ENCODE measurements at places on chromosomes 12 and 14.

DNA sequence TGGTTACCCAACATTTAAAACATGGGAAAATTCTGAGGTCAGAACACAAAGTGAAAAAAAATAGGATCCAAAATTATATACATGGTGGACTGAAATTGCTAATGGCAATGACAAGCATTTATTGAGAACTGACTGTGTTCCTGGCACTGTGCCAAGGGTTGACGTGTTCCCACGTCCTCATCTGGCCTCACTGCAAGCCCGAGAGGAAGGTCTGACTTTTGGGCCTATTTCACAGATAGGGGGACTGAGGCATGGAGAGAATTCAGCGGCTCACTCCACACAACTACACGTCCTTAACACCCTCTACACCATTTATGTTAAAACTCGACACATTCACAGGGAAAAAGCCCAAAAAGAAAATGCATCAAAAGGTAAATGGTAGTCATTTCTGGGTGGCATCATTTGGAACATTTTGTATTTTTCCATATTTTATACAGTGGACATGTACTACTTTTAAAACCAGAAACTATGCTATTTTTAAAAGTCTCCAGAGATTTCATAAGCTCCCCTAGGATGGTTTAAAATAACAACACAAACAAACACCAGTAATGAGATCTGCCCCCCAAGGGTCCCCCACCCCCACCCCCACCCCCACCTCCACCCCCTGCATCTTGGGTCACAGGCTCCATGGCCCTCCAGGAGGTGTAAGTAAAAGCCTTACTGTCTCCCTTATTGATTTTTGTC lies 27.7 kb downstream of the CLMN start:
- peak; percentile 88 for DNase-seq

DNA sequence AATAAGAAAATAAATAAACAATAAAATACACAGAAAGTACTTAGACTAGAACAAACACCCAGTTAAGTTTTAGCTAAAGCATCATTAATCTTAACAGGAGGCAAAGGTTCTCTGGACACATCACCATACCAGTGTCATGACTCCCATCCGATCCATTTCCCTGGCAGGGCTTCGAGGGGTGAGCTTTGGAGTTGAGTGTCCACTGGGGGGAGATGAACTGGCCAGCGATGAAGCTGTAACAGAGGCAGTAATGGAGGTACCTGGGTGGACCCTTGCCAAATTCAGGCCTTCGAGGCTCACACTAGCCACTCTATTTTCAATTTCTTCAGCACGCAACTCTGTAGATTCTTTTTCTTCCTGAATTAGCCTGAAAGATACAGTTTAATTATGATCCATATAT lies 269.5 kb downstream of the ACSS3 start:
- no peak for DNase-seq

DNA sequence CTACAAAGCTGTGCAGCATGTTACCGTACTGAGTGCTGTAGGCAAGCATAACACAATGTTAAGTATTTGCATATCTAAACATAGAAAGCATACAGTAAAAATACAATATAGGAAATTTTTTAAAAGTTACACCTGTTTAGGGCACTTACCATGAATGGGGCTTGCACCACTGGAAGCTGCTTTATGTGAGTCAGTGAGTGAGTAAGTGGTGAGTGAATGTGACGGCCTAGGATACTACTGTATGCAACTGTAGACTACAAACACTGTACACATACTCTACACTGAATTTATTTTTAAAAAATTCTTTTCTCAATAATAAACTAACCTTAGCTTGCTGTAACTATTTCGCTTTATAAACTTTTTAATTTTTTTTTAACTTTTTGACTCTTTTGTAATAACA lies 82.1 kb upstream of the FSCB start:
- DNase-seq = no peak

DNA sequence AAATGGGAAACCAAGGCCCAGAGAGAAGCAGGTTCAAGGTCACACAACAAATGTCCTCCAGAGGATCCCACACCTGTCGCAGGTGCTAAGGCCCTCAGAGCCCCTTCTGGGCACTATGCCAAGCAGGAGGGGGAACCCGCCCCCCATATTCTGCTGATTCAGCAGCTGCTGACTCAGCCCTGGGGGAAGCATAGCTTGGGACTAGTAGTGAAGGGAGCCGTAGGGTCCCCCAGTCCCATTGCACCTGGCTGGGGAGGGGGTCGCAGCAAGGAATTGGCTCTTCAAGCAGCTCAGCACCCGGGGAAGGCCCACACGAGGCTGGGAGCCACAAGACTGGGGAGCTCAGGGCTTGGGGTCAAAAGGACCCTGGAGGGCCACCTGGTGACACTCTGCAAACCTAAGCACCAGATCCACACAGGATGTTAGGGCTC lies 1.0 kb downstream of the RASAL1 start:
- DNase-seq = no peak

- no peak for DNase-seq
Observed at GRCh38 chr12:99232324-99232723, 415.2 kb upstream of the GARIN6 start.

- DNase-seq = no peak
Observed at GRCh38 chr12:91877456-91878235, 268.0 kb downstream of the BTG1 start.

GRCh38 chr12:82730953-82731459 lies 44.3 kb downstream of the TMTC2 start:
- DNase-seq = no peak

- no peak for DNase-seq
Observed at GRCh38 chr14:68111853-68112270, 292.3 kb downstream of the RAD51B start.

GRCh38 chr14:67473290-67474082 lies 15.0 kb downstream of the TMEM229B start:
- DNase-seq = no peak

GRCh38 chr12:40183715-40184114 lies 41.1 kb upstream of the LRRK2 start:
- no peak for DNase-seq

DNA sequence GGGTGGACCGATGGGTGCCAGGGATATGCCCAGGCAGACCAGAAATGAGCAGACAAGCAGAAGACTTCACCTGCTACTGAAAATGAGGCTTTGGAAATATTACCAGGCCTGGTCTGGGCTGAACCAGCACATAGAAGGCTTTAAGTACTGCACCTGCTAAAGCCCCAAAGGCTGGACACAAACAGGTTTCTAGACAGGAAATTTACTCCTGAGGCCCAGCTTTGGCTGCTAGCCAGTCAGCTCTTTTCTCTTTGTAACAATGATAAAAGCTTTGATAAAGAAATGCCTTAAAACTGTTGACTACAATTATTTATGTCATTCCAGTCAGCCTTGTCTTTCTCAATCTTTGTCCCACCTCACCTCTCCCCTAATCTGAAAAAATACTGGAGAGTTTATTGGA lies 228.9 kb upstream of the EGLN3 start:
- no peak for DNase-seq

- no peak for DNase-seq
Observed at GRCh38 chr12:84165998-84166571, 746.5 kb downstream of the SLC6A15 start.

DNA sequence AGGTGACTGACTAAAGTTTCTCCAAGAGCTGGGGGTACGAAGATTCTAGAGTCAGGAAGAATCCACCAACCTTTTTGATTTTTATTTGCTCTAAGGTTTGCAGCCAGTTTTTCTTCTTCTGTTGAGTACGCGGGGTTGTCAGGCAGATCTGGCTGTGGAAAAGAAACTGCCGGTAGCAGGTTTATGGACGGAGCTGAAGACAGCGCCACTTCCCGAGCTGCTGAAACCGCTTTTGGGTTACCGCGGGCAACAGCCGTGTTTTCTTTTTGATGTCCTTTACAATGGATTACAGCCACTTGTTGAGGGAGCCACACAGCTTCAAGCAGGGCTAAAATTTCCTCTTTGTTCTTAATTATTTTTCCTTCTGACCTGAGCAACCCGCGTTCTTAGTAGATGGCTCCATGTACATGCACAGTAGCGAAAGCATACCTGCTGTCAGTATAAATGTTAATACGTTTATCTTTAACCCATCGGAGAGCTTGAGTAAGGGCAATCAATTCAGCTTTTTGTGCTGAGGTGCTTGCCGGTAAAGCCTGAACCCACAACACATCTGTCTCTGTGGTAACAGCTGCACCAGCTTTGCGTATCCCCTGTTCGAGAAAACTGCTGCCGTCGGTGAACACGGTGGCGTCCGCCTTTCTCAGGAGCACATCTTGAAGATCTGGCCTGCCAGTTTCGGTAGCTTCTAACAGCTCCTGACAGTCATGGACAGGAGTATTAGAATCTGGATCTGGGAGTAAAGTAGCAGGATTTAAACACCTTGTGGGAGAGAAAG lies 674.3 kb downstream of the TMEM121 start:
- DNase-seq = no peak

GRCh38 chr14:37013078-37013477 lies 159.3 kb downstream of the SLC25A21 start:
- no peak for DNase-seq

- peak; percentile 12 for DNase-seq
Observed at GRCh38 chr14:50531595-50532501, 521 bp downstream of the MAP4K5 start.

GRCh38 chr12:96424601-96425000 lies 24.4 kb upstream of the CDK17 start:
- no peak for DNase-seq

DNA sequence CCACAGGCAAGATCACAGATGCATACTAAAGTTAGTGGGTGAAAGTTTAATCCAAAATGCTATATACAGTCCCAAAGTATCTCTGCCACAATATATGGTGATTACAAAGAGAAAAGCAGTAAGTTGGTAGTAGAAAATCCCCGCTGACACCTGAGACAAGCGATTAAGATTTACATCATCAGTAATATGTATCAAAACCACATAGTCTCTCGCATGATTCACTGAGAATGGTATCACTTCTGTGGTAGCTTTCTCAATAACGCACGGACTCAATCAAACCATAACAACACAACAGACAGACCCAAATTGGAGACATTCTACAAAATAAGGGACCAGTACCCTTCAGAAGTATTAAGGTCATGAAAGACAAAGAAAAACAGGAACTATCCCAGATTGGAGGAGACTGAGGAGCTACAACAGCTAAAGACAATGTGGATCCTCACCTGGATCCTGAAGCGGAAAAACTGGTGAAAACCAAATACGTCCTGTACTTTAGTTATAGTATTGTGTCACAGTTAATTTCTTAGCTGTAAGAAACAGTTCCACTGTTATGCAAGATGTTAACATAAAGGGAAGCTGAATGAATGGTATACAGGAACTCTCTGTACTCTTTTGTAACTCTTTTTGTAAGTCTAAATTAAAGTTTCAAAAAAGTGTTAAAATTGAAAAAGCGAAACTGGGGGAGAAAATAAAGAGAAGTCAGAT lies 51.0 kb downstream of the SPTLC2 start:
- peak; percentile 47 for DNase-seq

DNA sequence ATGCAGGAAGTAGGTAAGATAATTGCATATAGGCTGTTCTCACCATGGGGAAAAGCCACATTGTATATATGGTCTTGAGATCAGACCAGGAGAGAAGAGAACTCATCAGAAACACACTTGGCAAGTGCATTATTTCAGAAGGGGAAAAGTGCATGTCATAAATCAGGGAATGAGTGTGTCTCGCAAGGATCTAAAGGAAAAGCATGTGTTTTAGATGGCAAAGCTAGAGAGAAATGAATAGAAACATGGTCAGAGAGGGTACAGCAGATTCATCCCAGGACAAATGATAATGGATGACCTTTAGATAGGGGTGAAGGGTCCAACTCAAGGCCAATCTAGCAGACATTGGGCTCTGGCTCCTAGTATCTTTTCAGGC lies 230.2 kb upstream of the NAV3 start:
- no peak for DNase-seq

GRCh38 chr14:48771717-48772116 lies 814.5 kb downstream of the RPS29 start:
- DNase-seq = peak; percentile 15

- no peak for DNase-seq
Observed at GRCh38 chr12:100529756-100530350, 43.6 kb upstream of the GAS2L3 start.

GRCh38 chr12:7093892-7094291 lies 1.6 kb upstream of the C1R start:
- no peak for DNase-seq

DNA sequence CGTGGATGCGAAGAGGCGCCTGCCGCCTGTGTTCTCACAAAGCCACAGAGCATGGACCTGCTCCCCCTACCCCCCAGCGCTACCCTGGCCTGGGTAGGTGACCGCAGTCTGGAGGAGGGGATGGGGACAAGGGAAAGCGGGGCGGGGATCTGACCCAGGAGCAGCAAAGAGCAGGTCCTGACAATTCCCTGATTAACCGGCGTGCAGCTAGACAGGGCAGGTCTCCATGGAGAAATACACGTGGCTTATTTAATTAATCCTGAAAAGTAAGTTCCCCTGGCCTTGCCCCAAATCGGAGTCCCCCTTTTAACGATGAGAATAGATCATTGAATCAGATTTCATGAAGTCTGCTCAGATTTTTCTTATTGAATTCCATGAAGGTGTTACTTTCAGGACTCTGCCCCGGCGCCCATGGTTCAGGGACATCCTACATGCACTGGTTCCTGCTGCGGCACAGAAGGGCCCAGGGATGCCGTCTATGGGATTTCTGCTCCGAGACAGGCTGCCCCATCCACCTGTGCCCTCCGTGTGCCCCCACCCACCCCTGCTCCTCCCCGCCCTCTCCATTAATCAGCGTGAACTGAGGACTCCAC lies 251.0 kb upstream of the SFSWAP start:
- no peak for DNase-seq

DNA sequence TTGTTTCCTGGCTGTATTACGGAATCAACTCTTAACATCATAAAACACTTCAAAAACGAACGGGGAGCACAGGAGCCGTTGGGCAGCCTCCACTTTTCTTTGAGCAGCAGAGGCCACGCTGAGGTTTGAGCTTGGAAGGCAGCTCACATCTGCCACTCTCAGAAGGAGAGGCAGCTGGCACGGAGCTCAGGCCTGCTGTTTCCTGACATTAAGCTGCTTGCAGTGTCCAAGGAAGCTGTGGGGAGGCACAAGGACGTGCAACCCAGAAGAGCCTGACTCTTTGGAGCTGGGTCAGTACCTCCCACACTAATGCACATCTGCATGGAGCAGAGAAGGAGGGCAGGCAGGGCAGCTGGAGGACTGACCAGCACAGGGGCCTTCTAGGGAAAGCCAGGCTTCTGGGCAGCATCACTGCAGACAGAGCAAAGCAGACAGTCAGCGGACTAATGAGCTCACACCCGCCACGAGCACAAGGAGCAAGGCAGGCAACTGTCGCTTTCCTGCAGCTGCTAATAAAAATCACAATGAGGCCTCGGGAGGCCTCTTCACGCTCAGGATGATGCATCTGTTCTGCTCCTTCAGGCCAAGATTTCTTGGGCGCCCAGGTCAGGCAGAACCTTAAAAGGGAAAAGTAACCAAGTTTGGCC lies 211.1 kb downstream of the GLT1D1 start:
- no peak for DNase-seq

GRCh38 chr12:127162307-127162706 lies 1104.7 kb upstream of the TMEM132C start:
- DNase-seq = no peak

GRCh38 chr14:55361190-55361589 lies 50.4 kb downstream of the ATG14 start:
- DNase-seq = no peak

Data from brain microvascular endothelial cell (primary cell).